ENCODE measurements at places on chromosomes 6 and 20.

- no peak for DNase-seq
These were observed 111.1 kb downstream of the UST start for GRCh38 chr6:148857798-148858390.

- no peak for DNase-seq
These were observed 303.0 kb upstream of the GJE1 start for GRCh38 chr6:141829566-141830360.

GRCh38 chr20:11296221-11296620 is 621.5 kb upstream of the BTBD3 start:
- DNase-seq, result no peak

DNA sequence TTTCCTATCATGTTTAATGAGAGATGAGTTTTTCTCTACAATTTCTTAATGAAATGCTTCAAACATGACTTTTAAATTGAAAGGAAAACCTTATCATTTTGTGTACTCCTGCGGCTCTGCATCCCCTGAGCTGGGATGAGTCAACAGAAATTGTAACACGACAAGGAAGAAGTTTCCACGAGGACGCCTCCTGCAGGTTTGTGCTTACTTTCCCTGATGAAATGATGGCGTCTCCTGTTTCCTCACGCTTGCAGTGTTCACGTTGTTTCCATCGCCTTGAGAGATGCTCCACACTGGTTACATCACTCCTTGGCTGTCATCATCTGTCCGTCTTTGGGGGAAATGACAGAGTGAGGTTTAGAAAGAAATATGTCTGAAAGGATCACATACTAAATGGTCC is 233.7 kb upstream of the ZFP64 start:
- no peak for DNase-seq

GRCh38 chr6:157896932-157897331 is 73.9 kb downstream of the SNX9 start:
- DNase-seq, result no peak
